CD4-positive, alpha-beta T cell treated with Interleukin-2 at 100 ng/mL for 4 hours (primary cell): ENCODE measurements at places on chromosomes 5 and 9.

GRCh38 chr5:13566871-13567339 is 377.6 kb downstream of the DNAH5 start:
- DNase-seq = no peak

- no peak for DNase-seq
Observed at GRCh38 chr9:109950710-109951443, 170.9 kb downstream of the PALM2AKAP2 start.

GRCh38 chr5:143093452-143094086 is 309.9 kb downstream of the NR3C1 start:
- DNase-seq = no peak

DNA sequence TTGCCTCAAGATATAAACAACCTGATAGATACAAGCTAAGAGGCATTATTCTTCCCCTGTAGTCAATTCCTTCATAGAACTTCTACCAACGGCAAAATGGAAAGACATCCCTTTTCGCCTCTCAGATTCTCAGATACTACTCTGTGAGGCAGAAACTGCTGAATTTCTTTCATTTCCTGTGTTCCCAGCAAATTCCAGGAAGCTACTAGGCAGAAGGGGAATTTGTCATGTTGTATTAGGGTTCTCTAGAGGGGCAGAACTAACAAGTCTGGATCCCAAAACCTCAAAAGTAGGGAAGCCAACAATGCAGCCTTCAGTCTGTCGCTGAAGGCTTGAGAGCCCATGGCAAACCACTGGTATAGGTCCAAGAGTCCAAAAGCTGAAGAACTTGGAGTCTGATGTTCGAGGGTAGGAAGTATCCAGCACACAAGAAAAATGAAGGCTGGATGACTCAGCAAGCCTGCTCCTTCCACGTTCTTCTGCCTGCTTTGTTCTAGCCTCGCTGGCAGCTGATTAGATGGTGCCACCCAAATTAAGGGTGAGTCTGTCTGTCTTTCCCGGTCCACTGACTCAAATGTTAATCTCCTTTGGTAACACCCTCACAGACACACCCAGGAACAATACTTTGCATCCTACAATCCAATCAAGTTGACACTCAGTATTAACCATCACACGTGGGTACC is 15.2 kb downstream of the RNF180 start:
- no peak for DNase-seq

- no peak for DNase-seq
Observed at GRCh38 chr5:157352756-157353340, 86.9 kb downstream of the CYFIP2 start.

GRCh38 chr5:100903039-100903887 is at the start of gene ST8SIA4:
ST8SIA4 (minus strand) TSS chr5:100903282; CDS start chr5:100902955, 327 bp downstream.
- DNase-seq = peak; percentile 94

GRCh38 chr5:71922584-71923106 is 184.6 kb upstream of the MAP1B start:
- no peak for DNase-seq
